ENCODE measurements at places on chromosomes 7 and 10.
A peak's percentile ranks its signal among the peaks of the same experiment; 100 is the strongest.

DNA sequence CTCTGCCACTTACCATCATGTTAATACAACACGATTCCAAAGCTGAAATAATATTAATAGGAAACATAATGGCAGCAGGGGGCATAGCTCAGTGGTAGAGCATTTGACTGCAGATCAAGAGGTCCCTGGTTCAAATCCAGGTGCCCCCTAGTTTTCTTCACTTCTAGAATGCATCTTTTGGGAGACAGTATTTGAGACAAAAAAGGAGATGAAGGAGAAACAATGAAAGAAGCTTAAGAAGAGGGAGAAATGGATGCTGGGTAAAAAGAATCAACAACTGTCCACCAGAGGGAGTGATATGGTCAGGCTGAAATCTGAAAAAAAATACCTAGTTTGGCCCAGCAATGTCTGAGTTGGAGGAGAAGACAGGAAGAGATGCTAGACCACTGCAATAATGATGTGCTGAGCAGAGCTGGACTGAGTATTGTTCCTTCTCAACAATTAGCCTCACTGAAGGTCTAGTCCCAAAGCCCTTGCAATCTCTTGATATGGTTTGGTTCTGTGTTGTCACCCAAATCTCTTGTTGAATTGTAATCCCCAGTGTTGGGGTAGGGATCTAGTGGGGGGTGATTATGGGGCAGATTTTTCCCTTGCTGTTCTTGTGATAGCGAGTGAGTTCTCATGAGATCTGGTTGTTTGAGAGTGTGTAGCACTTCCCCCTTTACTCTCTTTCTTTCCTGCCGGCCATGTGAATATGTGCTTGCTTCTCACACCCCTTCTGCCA, 48.3 kb downstream of the ZNF783 start:
- peaks cover 3% of the 10 kb centered on the region for H3K27me3 ChIP-seq
- H3K4me1 ChIP-seq: no peaks in the 10 kb centered on the region
- no peak overlapping the region for H3K4me3 ChIP-seq
- H3K27ac ChIP-seq: no peak overlapping the region
- no peak for DNase-seq

- DNase-seq: no peak
- peak within 1 kb of the TSS; percentile 60 for H3K4me3 ChIP-seq
- H3K27ac ChIP-seq: peak within 1 kb of the TSS; percentile 85
- no peaks in the 10 kb centered on the region for H3K36me3 ChIP-seq
These were observed at the start of gene RELN for GRCh38 chr7:103989200-103989784. Gene RELN (minus strand): TSS chr7:103989658. CDS start chr7:103989356, 302 bp downstream.

DNA sequence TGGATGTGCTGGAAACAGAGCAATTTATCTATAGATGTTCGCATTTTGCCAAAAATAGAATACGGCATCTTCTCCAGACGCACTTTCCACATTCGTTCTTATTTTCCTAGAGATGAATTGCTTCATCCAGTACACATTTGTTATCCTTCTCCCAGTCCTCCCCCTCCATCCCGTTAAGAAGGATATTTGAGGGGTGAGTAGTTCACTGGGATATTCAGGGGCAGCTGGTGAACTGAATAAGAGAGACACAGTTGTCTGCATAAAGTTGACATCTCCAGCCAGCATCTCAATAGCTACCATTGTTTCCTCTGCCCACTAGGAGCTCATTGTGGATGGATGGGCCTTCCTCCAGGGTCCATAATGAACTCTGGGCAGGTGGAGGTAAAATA, 456.8 kb upstream of the NRP1 start:
- no peaks in the 10 kb centered on the region for H3K27me3 ChIP-seq
- H3K27ac ChIP-seq: no peak overlapping the region
- no peaks in the 10 kb centered on the region for H3K4me1 ChIP-seq
- H3K36me3 ChIP-seq: no peaks in the 10 kb centered on the region
- H3K4me3 ChIP-seq: no peak overlapping the region
- DNase-seq: no peak

DNA sequence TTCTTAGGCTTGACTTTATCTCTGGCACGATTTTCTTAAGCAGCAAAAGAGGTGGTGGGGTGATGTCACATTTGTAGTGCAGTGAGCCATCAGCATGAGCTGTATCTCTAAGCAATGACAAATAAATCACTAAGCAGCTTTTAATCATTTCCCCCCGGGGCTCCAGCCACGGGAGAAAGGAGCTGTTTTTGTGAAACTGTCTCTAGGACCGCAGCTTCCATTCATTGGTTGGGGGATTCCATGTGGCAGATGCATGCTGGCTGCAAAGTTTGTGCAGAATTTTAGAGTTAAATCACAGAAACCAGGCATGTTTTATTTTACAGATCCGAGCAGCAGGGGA, 464 bp downstream of the KIAA1217 start:
- H3K27ac ChIP-seq: peak overlapping the region; percentile 78
- H3K4me3 ChIP-seq: peak overlapping the region; percentile 77
- DNase-seq: peak; percentile 29
- H3K27me3 ChIP-seq: peaks cover 43% of the 10 kb centered on the region

DNA sequence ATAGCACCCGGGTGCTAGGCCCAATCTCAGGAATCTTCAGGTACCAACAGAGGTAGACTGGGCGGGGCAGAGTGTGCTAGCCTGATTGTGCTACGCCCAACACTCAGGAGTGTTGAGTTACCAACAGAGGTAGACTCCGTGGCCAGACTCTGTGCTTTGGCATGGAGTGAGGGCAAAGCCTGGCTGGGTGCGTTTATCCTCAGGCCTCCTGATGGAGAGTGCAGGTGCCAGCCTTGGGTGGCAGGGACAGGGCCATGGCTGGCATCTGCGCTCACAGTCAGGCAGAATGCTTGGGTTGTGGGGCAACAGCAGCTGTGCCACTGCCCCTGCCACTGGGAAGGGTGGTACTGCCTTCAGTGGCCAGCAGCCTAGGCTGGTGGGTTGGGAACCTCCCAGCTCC, 111.6 kb downstream of the NEUROD6 start:
- DNase-seq: no peak
- H3K4me1 ChIP-seq: no peaks in the 10 kb centered on the region
- no peaks in the 10 kb centered on the region for H3K27me3 ChIP-seq
- H3K4me3 ChIP-seq: no peak overlapping the region
- peaks cover 4% of the 10 kb centered on the region for H3K36me3 ChIP-seq

DNA sequence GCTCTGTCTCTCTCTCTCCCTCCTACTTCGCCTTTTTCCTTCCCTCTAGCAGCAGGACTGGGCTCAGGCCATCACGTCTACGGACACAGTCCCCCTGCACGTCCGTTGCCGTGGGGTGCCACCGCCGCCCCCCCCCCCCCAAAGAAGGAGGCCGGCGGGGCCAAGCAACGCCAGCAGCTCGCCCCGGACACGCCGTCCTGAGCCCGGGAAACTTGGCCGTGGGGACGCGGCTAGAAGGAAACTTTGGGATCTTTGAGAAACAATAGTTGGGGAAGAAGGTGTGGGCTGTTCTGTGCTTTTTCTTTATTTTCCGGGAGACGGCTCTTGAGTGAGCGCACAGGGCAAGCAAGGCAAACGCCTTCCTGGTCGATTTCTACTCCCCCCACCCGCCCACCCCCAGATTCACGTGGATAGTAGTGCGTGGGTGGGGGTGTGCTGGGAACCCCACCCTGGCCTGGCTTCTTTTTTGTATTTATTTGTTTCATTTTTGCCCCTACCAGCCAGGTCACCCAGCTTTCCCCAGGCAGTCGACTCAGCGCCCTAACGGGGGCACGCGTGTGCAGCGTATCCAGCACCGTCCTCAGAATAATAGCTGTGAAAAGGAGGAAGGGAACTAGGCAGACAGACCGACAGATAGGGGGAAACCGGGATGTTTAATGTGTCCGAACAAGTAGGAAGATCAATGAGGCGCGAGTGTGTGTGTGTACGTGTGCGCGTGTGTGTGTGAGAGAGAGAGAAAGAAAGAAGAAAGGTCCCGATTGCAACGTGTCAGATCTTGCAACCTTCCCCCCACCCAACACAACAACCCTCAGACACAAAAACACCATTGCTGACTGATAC, 1.4 kb downstream of the MXI1 start:
- peak overlapping the region; percentile 85 for H3K27ac ChIP-seq
- H3K36me3 ChIP-seq: peaks cover 3% of the 10 kb centered on the region
- DNase-seq: no peak
- H3K4me1 ChIP-seq: peaks cover 33% of the 10 kb centered on the region
- H3K27me3 ChIP-seq: no peaks in the 10 kb centered on the region

DNA sequence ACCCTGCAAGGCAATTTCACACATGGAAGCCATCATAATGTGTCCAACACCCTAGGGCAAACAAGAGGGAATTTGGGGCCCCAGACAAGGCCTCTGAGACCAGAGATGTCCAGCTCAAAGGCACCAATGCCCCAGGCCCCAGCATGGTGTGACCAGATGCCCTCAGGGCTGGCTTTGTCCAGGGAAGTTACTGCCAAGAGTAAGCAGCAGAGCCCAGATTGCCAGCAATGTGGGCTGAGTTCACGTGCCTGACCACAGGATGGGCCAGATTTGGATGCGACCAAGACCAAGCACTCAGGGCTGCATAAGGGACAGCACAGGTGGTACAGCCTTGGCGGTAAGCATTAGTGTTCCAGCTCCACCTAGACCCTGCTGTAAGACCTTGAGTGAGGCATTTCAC, 12.7 kb downstream of the MYOF start:
- H3K27me3 ChIP-seq: no peaks in the 10 kb centered on the region
- no peak overlapping the region for H3K27ac ChIP-seq
- H3K4me3 ChIP-seq: no peak overlapping the region
- H3K4me1 ChIP-seq: no peaks in the 10 kb centered on the region
- no peaks in the 10 kb centered on the region for H3K36me3 ChIP-seq

DNA sequence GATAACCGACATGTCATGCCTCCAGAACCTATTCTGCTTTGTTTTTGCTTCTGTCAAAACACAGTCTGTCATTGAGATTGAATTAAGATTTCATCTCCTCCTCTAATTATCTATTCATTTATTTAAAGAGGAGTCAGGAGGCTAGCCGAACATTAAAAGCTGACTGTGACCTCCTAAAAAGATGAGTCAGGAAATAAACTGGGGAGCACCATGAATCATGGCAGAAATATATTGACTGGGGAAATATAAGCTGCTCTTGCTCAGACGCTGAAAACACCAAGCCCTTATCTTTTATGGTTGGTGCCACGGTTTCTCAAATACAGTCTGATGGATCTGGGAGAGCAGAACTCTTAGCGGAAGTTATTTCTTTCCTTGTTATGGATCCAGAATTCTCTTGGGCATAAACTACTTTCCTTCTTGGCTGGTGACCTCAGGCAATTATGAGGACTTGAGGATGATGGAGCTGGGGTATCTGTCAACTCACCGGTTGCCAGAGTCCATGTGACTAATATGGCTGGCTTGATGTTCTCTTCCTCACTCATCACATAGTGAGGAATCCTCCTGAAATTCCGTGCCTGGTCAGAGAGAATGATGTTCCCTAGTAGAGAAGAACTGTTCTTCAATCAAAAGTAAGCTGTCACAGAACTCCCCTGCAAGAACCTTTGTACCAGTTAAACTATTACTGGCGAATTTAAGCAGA, 307.6 kb upstream of the PHYHIPL start:
- no peak overlapping the region for H3K4me3 ChIP-seq
- no peak for DNase-seq
- no peaks in the 10 kb centered on the region for H3K4me1 ChIP-seq

- H3K27me3 ChIP-seq: peaks cover 10% of the 10 kb centered on the region
- H3K4me3 ChIP-seq: no peak overlapping the region
- H3K36me3 ChIP-seq: no peaks in the 10 kb centered on the region
- no peak for DNase-seq
- H3K27ac ChIP-seq: no peak overlapping the region
These were observed 430.5 kb downstream of the GATA3 start for GRCh38 chr10:8485032-8485431.

GRCh38 chr10:113061054-113061430, 111.0 kb downstream of the TCF7L2 start:
- H3K4me1 ChIP-seq: no peaks in the 10 kb centered on the region
- no peak for DNase-seq
- H3K4me3 ChIP-seq: no peak overlapping the region
- H3K27ac ChIP-seq: no peak overlapping the region

Data from stimulated activated naive B cell treated with anti-CD40 and anti-IgM and Interleukin-4, amounts not matched to agents 10 μg/mL and 1 μg/mL and 100 μg/mL, for 72 hours (primary cell).